ENCODE measurements at places on chromosomes 13 and 19.

DNA sequence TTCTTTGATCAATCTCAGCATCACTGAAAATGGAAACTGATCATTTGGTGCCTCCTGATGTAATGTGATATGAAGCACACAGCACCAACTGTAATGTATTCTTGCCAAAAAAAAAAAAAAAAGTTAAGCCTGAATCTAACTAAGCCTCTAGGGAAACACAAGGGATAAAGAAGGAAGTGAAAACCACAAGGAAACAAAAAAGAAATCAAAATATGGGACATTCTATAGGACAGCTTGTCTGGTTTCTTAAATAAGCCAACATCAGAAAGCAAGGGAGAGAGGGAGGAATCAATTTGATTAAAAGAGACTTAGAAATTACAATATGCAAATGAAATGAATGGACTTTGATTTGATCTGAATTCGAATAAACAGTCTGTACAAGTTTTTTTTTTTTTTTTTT, 20.6 kb upstream of the METTL21C start:
- DNase-seq = no peak

DNA sequence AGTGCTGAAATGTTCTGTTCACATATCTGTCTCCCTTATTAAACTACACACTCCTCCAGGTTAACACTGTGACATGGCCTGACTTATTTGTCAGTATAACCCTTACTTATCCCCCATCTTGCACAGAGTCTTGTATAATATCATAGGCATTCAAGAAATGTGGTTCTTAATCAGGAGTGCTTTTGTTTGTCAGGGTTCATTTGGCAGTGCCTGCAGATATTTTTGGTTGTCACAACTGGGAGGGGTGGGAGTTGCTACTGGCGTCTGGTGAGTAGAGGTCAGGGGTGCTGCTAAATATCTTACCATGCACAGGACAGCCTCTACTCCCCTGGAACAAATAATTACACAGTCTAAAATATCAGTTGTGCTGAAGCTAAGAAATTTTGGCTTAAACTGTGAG, 20.4 kb upstream of the OBI1 start:
- DNase-seq = no peak

DNA sequence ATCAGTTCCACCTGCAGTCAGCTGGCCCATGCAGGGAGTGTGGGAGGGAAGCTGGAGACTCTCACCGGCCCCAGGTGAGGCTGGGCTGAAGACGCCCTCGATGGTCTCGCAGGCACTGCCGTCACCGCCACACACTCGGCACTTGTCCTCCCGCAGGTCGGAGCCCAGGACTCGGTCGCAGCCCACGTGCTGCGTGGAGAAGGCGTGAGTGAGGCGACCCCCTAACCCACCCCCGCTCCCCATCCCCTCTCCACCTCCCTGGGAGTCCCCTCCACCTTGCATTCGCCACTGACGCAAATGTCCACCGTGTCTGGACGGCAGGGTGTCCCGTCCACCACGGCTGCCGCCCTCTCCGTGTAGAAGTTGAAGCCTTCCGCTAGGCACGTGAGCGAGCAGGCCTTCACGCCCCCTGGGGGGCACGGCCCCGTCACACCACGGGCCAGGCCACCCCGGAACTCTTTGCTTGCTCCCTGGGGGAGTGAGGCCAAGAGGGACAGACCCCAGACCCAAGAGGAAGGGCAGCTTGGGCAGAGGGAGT, 12.0 kb upstream of the MYO1F start:
- DNase-seq = no peak

DNA sequence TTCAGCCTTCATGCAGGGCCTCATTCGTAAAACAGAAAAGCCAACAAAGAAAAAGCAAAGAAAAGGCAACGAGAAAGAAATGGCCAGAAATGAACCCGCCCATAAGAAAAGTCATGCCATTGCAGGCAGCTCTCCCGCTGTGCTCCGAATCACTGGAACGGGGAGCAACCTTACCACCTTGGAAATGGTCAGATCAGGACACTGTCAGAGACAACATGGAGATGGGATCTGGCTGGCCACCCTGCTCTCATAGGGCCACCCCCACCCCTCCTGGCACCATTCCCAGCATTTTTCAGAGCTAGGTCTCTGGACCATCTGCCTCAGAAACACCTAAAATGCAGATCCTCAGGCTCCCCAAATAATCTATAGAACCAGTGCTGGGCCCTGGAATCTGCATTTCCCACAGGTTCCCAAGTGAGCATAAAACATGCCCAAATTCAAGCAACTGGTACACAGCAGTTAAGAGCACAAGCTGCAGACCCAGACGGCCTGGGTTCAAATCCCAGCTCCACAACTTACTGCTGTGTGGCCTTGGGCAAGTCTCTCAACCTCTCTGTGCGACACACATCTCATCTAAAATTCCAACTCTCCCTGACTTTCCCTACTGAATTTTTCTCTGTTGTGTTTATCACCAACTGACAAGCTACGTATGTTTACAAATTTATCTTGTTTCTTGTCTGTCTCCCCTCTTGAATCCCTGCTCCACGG, 151.6 kb downstream of the IER2 start:
- DNase-seq = no peak

All from NCI-H1417 treated with DMSO at 0.1 percent for 48 hours (cell line).